GM10248 (cell line): ENCODE measurements at places on chromosomes 5 and 9.
A peak's percentile ranks its signal among the peaks of the same experiment; 100 is the strongest.

DNA sequence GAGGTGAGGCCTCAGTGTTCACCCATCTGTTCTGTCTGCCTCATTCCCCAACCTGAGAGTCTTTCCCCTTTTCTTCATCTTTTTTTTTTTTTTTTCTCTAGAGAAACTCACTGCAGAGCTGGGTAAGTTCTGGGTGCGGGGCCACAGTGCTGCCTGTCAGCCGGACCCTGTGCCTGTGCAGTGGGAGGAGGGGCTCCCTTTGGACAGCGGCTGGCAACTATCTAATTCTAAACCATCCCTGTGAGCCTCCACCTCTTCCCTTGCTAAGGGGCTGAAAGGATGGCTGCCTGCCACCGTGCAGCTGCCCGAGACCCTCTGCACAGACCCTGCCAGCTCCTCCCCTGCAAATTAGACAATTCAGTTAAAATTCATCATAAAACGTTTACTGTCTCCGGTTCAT lies 14.1 kb downstream of the BTNL9 start:
- DNase-seq: no peak

- peak; percentile 34 for DNase-seq
These were observed 28.4 kb upstream of the SSBP2 start for GRCh38 chr5:81779125-81779915.

GRCh38 chr5:1010641-1011046 lies 2.0 kb downstream of the NKD2 start:
- no peak for DNase-seq

DNA sequence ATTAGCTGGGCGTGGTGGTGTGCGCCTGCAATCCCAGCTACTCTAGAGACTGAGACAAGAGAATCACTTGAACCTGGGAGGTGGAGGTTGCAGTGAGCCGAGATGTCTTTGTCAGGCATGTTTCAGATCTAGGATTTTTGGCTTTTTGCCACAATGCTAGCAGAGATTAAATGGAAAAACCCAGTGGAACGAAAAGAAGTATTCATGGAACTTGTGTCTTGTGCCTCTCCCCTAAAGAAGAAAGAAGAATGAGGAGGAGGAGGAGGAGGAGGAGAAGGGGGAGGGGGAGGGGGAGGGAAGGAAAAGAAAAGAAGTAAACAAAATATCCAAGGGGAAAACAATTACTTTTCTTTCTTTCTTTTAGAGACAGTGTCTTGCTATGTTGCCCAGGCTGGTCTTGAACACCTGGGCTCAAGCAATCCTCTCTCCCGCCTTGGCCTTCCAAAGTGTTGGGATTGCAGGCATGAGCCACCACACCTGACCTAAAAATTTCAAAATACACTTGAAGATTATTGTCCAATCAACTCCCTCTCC lies 106.0 kb downstream of the ARRDC3 start:
- DNase-seq: no peak

- no peak for DNase-seq
These were observed 32.9 kb downstream of the PTCD2 start for GRCh38 chr5:72353046-72353445.

DNA sequence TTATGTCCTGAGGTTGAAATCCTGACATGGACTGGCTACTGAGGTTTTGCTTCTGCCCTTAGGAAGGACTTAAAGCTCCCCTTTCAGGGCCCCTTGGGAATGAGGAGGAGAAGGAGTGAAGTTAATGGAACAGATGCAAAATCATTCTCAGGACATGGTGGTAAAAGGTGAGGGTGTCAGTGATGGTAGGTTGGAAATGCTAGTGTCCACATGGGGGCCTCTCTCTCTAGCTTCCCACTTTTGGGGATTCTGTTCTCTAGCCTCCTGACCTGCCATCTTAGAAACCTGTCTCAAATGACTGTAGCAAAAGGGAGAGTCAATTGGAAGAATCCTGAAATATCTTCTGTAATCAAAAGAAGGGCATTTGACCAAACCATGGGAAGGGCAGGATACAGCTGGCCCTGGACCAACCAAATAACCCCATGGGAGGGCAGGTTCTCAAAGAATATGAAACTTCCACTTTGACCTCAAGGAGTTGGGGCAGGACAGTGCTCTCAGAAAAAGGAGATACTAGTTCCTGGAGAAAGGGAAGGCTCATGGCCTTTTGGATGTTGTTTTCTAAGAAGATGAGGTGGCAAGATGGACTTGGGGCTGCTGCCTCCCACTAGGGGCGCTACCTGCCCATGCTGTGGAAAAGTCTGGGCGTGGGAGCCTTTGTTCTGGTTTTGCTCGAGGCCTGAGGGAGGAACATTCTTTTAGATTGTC lies 21.2 kb upstream of the MLANA start:
- peak; percentile 52 for DNase-seq

DNA sequence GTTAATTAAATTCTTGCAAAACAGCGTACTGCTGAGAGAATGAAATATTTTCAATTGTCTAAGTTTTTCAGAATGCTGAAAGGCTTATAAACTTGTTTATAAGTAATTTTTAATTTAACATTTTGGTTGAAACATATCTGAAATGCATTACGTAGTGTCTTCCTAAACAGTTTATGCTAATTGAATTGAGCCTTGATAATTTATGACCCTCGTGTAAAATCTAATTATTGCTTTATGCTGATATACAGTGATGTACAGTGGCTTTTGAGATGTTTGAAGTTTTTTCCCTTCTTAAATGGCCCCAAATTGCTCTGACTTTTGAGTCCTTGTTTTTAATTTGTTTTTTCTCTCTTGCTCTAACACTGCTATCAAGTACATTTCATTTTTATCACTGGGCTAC lies 262.7 kb downstream of the FBXL7 start:
- no peak for DNase-seq

GRCh38 chr9:24572406-24572805 lies 26.7 kb upstream of the IZUMO3 start:
- no peak for DNase-seq

DNA sequence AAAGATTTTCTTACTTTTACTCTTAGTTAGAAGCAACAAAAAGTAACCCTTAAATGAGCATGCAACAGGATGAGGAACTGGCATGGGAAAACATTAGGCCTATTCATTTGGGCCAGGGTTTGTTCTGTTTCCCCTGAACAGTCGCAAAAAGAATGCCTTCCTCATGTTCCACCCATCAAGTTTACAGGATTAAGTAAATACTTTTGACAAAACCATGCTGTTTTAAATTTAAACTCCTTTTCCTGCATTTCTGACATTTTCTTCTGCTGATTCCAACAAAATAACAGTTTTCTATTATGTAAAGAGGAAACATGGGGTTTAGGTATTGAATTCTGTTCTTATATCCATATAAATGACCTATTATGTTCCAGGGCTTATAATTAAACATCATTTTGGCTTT lies 236.6 kb upstream of the ACTBL2 start:
- DNase-seq: no peak
